Type B pancreatic cell (in vitro differentiated cells): ENCODE measurements at places on chromosomes 4 and X.

DNA sequence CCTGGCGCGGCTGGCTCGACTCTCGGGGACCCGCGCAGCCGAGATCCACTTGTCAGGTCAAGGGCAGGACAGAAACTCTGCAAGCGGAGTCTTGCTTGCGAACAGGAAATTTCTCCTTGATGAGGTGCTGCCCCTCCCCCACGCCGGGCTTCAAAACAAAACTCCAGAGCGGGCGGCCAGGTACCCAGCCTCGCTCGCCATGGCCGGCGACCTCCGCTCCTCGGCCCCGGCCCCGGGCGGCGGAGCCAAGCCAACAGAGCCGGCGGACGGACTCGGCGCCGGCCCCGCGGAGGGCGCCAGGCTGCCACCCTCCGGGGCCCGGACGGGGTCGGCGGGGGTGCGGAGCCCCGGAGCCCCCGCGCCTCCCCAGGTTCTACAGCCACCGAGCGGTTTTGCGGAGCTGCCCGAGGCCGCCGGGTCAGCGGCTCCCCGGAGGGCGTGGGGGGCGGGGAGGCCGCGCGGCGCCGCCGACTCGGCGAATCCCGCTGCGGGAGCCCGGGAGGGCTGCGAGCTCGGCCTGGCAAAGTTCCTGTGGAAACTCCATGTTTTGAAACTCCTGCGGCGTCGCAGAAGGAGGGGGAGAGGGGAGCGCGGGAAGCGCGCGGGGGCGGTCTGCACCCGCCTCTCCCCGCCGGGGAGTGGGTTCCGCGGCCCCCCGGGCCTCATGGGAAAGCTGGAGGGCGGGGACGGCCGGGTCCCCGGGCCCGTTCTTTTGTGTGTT lies 11.7 kb upstream of the BCOR start:
- DNase-seq, result no peak

GRCh38 chr4:178316211-178316610 lies 874.0 kb upstream of the AGA start:
- no peak for DNase-seq

GRCh38 chrX:138378876-138379275 lies 332.6 kb downstream of the FGF13 start:
- no peak for DNase-seq

DNA sequence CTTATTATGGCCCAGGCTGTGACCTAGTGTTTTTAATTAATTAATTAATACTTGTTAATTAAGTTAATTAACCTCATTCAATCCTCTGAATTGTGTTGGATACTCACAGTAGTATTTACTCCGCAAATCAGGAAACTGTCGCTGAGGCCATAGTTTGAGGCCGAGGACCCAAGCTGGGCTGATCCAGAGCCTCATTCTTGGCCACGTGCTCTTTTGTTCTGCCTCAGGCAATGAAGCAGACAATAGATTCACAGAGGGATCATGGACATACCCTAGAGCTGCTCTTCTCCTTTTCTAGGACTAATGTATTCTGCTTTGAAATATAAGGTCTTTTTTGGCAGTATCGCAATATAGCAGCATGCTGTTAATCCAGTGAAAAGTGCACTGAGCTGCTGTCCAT lies 24.0 kb upstream of the SNCA start:
- no peak for DNase-seq

DNA sequence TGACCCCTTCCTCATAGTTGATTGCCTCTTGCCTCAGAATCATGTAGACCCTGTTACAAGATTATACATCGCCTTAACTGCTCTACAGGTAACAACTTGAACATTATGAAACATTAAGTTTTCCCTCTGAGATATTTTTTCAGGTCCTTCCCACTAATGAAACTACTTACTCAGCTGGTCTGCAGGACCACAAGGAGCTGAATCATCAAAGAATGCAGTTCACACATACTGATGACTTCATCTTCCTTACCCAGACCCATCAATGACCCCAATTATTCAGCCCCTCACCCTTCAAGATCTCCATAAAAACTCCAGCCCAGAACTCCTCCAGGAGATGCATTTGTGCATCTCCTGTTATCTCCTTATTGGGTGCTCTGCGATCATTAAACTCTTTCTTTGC lies 720.9 kb downstream of the RAPGEF2 start:
- DNase-seq, result no peak

GRCh38 chr4:42671431-42672194 lies 14.7 kb upstream of the ATP8A1 start:
- DNase-seq, result no peak

DNA sequence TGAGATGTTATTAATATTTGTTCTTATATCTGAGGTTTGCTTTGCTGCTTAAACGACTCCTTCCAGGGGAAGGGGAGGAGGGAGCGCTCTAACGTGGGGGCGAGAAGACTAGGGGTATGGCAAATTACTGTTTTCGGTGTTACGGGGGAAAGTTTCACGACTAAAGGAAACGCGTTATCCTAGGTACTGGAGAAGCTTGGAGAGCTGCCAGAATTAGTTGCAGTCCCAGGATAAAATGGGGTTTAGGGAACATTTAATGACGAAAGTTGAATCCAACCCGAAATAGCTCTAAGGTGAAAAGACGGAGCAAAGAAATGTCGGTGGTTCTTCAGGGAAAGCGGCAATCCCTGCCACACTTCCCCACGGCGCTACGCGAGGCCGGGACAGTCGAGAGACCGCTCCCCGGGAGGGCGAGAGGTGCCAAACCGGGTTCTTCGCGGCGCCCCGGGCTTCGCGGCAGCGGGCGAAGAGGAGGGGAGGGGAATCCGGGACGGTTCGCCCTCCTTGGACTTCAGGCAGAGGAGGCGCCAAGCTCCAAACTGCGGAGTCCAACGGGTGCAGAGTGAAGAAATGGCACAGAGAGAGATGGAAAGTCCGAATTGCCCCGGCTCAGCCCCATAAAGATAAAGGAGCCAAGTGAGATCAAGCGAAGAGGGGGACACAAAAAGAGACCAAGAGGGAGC lies 724 bp downstream of the THOC2 start:
- no peak for DNase-seq

DNA sequence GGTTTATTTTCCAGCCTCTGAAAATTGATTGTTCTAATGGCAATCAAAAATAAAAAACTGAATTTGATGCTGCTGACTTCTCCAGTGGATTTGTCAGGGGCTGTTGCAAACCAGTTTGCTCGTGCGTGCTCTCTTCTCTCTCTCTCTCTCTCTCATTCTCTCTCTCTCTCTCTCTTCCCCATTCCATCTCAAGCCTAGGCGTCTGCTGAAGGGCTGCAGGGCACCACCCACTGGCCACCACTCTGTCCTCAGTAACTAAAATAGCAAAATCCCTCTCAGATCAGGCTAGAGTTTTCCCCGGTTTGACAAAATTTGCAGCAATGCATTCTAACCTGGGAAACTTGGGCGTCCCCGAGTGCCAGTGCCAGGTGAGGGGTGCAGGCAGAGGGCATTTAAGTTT lies 19.4 kb downstream of the NKX6-1 start:
- DNase-seq, result no peak

- DNase-seq, result no peak
These were observed 666.8 kb downstream of the PCDH18 start for GRCh38 chr4:136865526-136865925.

GRCh38 chr4:153950100-153950979 lies 161.5 kb upstream of the SFRP2 start:
- DNase-seq, result no peak

GRCh38 chr4:165715989-165716388 lies 157.0 kb upstream of the TLL1 start:
- no peak for DNase-seq

DNA sequence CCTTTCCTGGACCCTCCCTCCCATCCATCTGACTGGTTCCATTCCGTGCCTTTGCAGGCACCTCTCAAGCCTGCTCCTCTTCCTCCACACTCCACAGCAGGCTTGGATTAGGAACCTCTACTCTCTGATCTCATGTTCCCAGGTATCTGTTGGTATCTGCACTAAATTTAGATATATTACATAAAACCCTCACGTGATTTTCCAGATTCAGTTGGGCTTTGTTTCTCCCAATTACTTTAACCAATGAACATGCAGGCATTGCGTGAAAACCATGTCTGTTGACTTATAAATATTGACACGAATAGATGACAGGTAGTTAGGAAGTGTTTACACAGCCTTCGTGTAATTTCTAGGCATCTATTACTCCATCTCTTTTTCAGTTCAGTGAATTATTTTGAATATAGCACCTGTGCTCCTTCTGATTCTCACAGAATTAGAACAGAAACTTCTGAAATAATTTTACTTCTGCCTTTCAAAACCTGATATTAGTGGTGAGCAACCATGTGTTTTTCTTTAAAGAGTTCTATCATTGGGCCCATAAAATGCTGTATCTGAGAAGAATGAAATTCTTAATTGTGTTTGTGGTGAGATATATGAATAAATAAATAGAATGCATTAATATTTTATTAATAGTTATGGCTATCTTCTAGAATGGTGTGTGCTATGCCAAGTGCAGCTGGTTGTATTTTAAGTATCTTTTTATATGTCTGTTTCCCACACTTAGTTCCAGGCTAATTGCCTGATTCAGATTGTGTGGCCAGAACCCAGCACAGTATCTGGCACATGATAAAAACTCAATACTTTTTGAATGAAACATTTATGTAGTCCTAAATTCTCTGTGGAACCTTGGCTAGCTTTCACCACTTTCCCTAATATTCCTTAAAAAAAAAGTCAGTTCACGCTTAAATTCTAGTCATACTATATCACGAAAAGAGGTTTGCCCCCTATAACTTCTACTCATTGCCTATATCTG lies 304.8 kb downstream of the QDPR start:
- DNase-seq, result no peak
